ENCODE measurements at places on chromosomes 4 and X.

DNA sequence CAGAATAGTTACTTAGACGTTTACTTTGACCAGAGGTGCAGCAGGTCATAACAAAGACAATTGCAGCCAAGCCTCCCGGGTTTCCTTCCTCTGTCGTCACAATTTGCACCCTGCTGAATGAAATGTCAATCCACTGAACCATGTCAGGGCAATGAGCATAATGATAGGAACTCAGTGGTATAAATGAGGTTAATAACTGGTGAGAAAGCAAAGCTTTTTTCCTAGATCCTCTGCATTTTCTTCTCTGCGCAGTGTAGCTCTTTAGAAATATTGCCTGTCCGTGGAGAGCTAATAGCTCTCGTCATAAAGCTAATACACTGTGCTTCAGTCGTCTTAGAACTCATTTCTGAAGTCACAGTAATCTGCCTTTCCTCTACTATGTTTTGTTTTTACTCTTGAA is 1960.1 kb upstream of the ADGRL3 start:
- DNase-seq, result no peak
- H3K36me3 ChIP-seq, result no peaks in the 10 kb centered on the region
- peaks cover 2% of the 10 kb centered on the region for H3K27me3 ChIP-seq
- H3K4me3 ChIP-seq, result no peak overlapping the region
- no peak overlapping the region for H3K27ac ChIP-seq

DNA sequence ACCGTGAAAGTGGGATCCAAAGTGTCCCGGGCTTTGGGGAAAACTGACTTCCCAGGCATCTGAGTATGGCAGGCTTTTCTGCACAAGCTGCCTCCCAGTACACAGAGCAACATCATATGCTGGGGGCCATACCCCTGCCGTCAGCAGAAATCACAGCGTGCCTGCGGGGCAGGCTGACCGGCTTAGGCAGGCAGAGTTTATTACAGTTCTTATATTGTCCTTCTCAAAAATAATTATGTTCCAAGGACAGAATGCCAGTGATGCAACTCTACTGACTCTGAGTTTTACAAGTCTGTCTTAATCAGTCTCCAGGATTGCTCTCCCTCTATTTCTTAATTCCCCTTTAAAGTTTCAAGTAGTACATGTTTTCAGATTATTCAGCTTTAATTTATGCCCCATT is 37.0 kb downstream of the IL21 start:
- H3K27me3 ChIP-seq, result peaks cover 7% of the 10 kb centered on the region
- no peak overlapping the region for H3K4me3 ChIP-seq
- peaks cover 19% of the 10 kb centered on the region for H3K4me1 ChIP-seq
- no peaks in the 10 kb centered on the region for H3K36me3 ChIP-seq

DNA sequence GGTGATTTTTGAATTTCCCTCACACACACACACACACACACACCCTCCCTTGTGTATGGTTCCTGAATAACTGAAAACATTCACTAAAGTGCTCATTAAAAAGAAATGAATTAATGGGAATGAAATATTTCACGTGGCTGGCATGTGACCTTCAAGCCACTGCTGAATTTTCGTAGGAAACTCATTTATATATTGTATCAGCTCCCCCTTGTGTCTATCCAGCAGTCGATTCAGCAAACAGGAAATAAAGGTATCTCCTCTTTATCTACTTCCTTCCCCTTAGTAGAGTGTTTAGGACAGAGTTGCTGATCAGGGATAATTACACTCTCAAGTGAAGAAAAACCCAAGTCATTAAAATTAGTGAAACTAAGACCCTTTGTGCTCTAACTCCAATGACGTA is 912.6 kb upstream of the LCORL start:
- H3K27me3 ChIP-seq, result no peaks in the 10 kb centered on the region
- no peak overlapping the region for H3K27ac ChIP-seq
- H3K4me3 ChIP-seq, result no peak overlapping the region
- H3K36me3 ChIP-seq, result no peaks in the 10 kb centered on the region
- peaks cover 34% of the 10 kb centered on the region for H3K4me1 ChIP-seq

- DNase-seq, result no peak
- peaks cover 35% of the 10 kb centered on the region for H3K4me1 ChIP-seq
Observed at GRCh38 chr4:57448452-57448851, 338.3 kb upstream of the IGFBP7 start.

GRCh38 chr4:79298484-79298883 is 27.4 kb downstream of the NAA11 start:
- H3K4me3 ChIP-seq, result no peak overlapping the region
- no peaks in the 10 kb centered on the region for H3K4me1 ChIP-seq
- peaks cover 5% of the 10 kb centered on the region for H3K27me3 ChIP-seq
- no peak for DNase-seq
- no peak overlapping the region for H3K27ac ChIP-seq

DNA sequence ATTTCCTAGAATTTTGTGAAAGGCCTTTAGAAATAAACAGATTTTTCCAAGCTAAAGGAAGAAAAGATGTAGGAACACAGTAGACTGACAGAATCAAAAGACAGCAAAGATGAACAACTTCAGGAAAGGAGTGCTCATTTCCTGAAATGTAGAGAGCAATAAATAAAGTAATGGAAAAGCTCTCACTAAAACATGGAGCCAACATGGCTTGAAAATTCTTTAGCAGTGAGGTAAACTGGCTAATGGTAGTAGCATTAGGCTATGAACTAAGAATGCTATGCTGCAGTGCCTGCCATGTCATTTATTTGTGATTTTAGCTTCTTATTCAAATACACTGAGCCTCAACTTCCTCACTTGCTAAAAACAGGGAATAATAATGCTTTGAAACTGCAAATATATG is 108.7 kb downstream of the IQCM start:
- no peak overlapping the region for H3K4me3 ChIP-seq
- H3K27me3 ChIP-seq, result no peaks in the 10 kb centered on the region
- H3K27ac ChIP-seq, result no peak overlapping the region
- H3K4me1 ChIP-seq, result no peaks in the 10 kb centered on the region

GRCh38 chr4:90580326-90580725 is 453.1 kb downstream of the CCSER1 start:
- H3K27me3 ChIP-seq, result no peaks in the 10 kb centered on the region
- no peaks in the 10 kb centered on the region for H3K36me3 ChIP-seq
- no peak for DNase-seq
- H3K4me3 ChIP-seq, result no peak overlapping the region

DNA sequence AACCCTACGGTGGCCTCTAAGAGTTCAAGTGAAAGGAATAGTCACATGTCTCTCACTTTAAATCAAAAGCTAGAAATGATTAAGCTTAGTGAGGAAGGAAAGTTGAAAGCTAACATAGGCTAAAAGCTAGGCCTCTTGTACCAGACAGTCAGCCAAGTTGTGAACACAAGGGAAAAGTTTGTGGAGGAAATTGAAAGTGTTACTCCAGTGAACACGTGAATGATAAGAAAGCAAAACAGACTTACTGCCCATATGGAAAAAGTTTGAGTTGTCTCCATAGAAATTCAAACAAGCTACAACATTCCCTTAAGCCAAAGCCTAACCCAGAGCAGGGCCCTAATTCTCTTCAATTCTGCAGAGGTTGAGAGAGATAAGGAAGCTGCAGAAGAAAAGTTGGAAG is 51.5 kb upstream of the RAB9B start:
- no peaks in the 10 kb centered on the region for H3K27me3 ChIP-seq
- DNase-seq, result no peak
- H3K36me3 ChIP-seq, result peaks cover 23% of the 10 kb centered on the region
- H3K4me1 ChIP-seq, result no peaks in the 10 kb centered on the region

GRCh38 chr4:150436598-150437370 is 145.2 kb upstream of the MAB21L2 start:
- H3K27me3 ChIP-seq, result no peaks in the 10 kb centered on the region
- no peak overlapping the region for H3K27ac ChIP-seq
- peaks cover 13% of the 10 kb centered on the region for H3K36me3 ChIP-seq
- no peaks in the 10 kb centered on the region for H3K4me1 ChIP-seq
- DNase-seq, result no peak

GRCh38 chr4:40199999-40200874 is 3.4 kb downstream of the RHOH start:
- H3K36me3 ChIP-seq, result no peaks in the 10 kb centered on the region
- no peak overlapping the region for H3K27ac ChIP-seq
- H3K4me1 ChIP-seq, result peaks cover 56% of the 10 kb centered on the region

- H3K36me3 ChIP-seq, result peaks cover 78% of the 10 kb centered on the region
- peaks cover 37% of the 10 kb centered on the region for H3K4me1 ChIP-seq
- H3K4me3 ChIP-seq, result peak overlapping the region; percentile 18
- no peaks in the 10 kb centered on the region for H3K27me3 ChIP-seq
- peak overlapping the region; percentile 99 for H3K27ac ChIP-seq
Observed at GRCh38 chr4:39970671-39971640, 6.8 kb downstream of the PDS5A start.

GRCh38 chr4:163622379-163623035 is 128.0 kb downstream of the TMA16 start:
- H3K27ac ChIP-seq, result no peak overlapping the region
- H3K36me3 ChIP-seq, result no peaks in the 10 kb centered on the region
- peaks cover 4% of the 10 kb centered on the region for H3K27me3 ChIP-seq
- no peak overlapping the region for H3K4me3 ChIP-seq
- no peak for DNase-seq

DNA sequence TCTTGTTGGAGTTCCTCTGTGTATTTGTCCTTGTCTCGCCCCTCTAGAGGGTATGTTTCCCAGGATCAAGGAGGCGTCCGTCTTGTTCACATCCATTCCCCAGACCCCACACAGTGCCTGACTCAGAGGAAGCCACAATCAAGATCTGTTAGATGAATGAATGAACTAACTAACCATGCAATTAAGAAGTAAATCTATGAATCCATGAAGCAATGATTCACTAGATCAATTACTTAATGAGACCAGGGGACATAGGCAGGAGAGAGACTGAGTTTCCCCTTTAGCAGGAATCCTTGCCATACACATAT is 11.9 kb downstream of the BLOC1S4 start:
- no peak for DNase-seq
- no peak overlapping the region for H3K27ac ChIP-seq
- H3K4me3 ChIP-seq, result no peak overlapping the region

DNA sequence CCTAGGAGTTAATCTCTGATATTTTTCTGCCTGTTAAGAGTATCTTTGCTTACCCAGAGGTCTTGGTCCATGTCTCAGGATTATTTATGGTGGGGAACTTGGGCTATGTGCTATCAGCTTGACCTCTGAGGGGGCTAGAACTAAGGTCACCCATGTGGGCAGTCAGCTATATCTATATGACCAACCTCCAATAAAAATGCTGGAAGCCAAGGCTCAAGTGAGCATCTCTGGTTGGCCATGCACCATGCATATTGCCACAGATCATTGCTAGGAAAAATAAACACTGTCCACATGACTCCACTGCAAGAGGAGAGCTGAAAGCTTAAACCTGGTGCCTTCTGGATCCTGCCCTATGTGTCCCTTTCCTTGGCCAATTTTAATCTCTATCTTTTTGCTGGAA is 196.5 kb upstream of the SLC7A11 start:
- peaks cover 19% of the 10 kb centered on the region for H3K4me1 ChIP-seq
- H3K27ac ChIP-seq, result no peak overlapping the region
- no peaks in the 10 kb centered on the region for H3K27me3 ChIP-seq
- peaks cover 7% of the 10 kb centered on the region for H3K36me3 ChIP-seq
- DNase-seq, result peak; percentile 1

DNA sequence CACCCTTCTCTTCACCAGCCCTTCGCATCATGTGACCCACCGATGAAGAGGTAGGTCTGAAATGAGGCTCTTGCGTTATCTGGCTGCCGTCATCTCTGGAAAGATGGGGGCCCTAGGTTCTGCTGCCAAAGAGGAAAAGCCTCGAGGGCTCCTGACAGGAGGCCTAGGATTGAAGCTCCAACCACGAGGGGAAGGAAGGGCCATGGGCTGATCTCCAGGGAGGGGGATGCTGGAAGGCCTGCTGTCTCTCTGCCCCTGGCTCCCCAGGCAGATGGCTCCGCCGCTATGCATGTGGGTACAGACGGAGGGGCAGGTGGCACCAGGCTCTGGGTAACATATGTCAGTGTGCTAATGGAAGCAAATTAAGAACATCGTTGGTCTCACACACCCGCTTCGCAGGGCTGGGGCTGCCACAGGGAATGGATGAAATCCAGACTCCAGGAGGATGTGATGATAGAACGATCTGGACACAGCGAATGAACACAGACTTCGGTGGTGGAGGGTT is 44.9 kb downstream of the AFAP1 start:
- no peak for DNase-seq
- H3K4me1 ChIP-seq, result peaks cover 86% of the 10 kb centered on the region
- H3K27ac ChIP-seq, result peak overlapping the region; percentile 74
- no peaks in the 10 kb centered on the region for H3K27me3 ChIP-seq
- H3K36me3 ChIP-seq, result peaks cover 17% of the 10 kb centered on the region
- no peak overlapping the region for H3K4me3 ChIP-seq

- H3K4me3 ChIP-seq, result peak overlapping the region; percentile 67
- no peak for DNase-seq
- peaks cover 5% of the 10 kb centered on the region for H3K36me3 ChIP-seq
- peaks cover 4% of the 10 kb centered on the region for H3K27me3 ChIP-seq
Observed at GRCh38 chr4:76830612-76830963, 67.4 kb downstream of the SOWAHB start.

- no peak overlapping the region for H3K4me3 ChIP-seq
- peaks cover 16% of the 10 kb centered on the region for H3K27me3 ChIP-seq
- DNase-seq, result no peak
- H3K27ac ChIP-seq, result no peak overlapping the region
- H3K36me3 ChIP-seq, result no peaks in the 10 kb centered on the region
Observed at GRCh38 chr4:14857981-14858380, 144.3 kb upstream of the CPEB2 start.

DNA sequence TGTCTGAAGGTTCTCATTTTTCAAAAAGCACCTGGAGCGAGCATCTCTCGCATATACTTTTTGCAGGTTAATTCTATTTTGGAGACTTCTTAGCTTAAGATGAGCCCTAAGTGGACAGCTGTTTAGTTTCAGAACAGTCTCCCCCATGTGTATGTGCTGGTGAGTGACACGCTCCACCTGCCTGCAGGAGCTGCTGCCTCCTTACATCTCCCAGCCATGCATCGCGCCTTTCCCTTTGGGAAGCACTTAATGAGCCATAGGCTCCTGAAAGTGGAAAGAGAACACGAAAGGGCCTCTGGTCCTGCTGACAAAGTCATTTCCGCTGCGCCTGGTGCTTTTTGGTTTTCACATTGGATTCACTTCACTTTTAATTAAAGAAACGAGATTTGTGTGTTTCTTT is 56.1 kb downstream of the TRIML2 start:
- H3K36me3 ChIP-seq, result no peaks in the 10 kb centered on the region
- DNase-seq, result no peak
- H3K4me3 ChIP-seq, result no peak overlapping the region

DNA sequence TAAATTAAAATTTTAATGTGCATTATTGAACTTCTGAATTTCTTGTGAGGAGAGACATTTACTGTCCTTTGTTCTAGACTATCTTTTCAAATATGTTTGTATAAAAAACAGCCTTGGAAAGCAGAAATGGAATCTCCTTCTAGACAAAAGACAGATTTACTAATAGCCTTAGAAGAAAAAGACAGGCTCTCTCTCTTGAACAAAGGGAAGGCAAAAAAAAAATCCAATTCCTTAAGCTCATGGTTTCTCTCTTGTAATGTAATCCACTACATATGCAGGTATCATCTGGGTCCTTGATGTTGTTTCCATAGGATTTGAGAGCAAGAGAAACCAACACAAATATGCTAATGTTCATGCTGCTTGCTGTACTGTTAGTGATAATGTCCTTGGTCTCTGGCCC is 106.0 kb downstream of the TBCK start:
- H3K4me1 ChIP-seq, result no peaks in the 10 kb centered on the region
- peaks cover 23% of the 10 kb centered on the region for H3K36me3 ChIP-seq
- no peaks in the 10 kb centered on the region for H3K27me3 ChIP-seq
- no peak overlapping the region for H3K4me3 ChIP-seq

- DNase-seq, result no peak
- H3K27me3 ChIP-seq, result no peaks in the 10 kb centered on the region
- H3K4me1 ChIP-seq, result no peaks in the 10 kb centered on the region
- H3K36me3 ChIP-seq, result no peaks in the 10 kb centered on the region
Observed at GRCh38 chr4:128768373-128768996, 41.0 kb upstream of the JADE1 start.

GRCh38 chrX:37755025-37755424 is 24.8 kb upstream of the CYBB start:
- no peak overlapping the region for H3K27ac ChIP-seq
- no peak for DNase-seq
- H3K27me3 ChIP-seq, result no peaks in the 10 kb centered on the region
- no peaks in the 10 kb centered on the region for H3K4me1 ChIP-seq
